ENCODE measurements at places on chromosomes 2 and 18.

GRCh38 chr2:64122358-64122757 lies 21.9 kb downstream of the PELI1 start:
- no peak for DNase-seq

DNA sequence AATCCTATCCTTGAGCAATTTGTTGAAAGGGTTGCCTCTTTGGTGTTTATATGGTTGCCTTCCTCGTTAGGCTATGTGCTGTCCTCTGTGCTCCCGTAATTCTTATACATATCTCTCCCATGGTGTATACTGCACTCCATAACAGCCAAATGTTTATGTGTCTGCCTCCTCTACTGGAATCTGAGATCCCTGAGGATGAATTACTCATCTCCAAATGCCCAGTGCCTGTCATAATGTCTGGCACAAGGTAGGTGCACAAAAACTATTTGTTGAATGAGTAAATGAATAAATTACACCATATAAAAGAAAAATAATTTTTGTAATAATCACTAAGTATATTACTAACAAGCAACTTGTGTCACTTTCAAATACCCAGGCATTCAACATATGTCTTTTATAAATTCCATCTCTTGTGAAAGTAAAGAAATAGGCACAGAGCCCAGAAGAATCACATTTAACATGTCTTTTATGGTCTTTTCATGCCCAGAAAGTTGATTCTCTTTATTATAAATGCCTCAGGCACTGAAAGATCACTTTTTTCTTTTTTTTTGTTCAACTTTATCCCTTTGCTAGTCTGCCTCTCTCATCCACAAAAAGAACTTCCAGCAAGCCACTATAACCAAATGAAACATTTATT lies 164.9 kb downstream of the CCDC148 start:
- DNase-seq = no peak

DNA sequence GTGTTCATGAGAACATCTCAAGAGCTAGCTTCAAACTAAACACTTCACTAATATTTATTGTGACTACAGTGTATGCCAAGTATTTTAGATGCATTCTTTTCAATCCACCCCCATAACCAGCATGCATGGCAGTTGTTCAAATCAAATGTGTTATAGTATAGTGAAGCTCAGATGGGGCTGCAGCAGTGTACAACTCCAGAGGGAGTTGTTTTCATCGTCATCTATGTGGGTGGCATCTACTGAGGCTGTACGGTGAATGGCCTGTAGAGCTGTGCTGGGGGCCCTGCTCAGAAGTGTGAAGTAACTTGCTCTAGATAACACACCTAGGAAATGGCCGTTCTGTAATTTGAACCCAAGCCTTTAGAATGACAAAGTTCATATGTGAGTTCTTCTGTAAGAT lies 71.8 kb upstream of the LRATD1 start:
- DNase-seq = no peak

GRCh38 chr2:127098711-127099110 lies 8.2 kb downstream of the BIN1 start:
- DNase-seq = no peak

DNA sequence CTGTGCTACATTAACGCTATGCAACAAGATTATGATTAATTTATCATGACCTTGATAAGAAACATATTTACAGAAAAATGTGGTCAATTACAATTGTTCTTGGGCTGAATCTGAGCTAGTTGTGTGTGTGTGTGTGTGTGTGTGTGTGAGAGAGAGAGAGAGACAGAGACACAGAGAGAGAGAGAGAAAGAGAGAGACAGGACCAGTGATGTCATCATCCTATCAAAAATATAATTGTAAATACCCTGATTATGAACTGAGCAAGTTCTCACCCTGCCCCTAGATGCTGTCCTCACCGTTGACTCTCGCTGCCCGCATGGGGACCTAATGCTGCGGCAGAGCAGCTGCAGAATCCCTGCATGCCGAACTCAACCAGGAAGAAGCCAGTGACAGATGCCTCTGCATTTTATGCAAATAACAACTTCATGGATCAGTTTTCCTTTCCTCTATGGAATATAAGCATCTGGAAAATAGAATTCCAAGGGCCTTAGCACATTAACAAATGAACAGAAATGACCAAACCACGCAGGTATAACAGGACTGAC lies 512.5 kb downstream of the PLCL1 start:
- no peak for DNase-seq

- no peak for DNase-seq
Observed at GRCh38 chr18:46344416-46345180, 240.4 kb downstream of the HAUS1 start.

- no peak for DNase-seq
Observed at GRCh38 chr2:84889332-84889731, 8.4 kb upstream of the TRABD2A start.

DNA sequence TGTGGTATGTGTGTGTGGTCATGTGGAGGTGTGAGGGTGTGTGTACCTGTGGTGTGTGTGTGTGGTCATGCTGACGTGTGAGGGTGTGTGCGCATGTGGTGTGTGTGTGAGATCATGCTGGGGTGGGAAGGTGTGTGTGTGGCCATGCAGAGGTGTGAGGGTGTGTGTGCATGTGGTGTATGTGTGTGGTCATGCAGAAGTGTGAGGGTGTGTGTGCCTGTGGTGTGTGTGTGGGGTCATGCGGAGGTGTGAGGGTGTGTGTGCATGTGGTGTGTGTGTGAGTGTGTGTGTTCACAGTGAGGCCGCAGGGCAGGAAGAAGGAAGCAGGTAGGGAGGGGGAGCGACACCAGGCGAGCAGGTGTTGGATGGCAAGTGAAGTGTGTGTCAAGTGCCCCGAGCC lies 259.0 kb downstream of the LOXHD1 start:
- no peak for DNase-seq

DNA sequence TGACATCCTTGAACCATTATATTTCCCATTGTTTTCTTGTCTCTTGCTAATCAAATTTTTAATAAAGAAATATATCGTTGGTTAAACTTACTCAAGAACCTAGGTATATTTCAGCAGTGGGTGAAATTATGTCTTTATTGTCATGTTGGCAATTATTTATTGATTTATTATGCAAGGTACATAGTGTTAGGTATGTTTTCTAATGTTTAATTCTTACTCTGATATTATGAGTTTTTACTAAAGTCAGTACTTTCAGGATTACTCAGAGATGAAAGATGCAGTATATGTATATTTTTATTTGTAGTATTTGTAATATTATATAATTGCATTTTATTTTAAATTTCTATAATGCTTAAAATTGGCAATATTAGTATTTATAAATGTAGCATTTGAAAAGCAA lies 46.9 kb downstream of the PSMD14 start:
- DNase-seq = no peak

DNA sequence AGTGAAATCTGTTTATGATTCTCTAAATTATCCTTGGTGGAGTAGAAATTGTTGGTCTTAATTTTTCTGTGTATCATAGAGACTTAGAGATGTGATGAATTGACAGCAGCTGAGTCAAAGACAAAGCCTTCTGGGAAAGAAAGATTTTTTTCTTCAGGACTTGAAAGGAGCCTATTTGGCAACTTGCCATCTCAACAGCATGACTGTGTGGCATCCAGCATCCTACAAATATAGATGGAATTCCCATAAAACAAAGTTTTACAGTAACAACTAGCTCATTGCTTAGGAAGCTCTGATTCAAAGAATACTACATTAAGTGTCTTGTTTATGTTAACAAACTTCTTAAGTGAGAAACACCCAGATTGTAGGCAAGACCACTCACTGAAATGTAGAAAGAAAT lies 79.2 kb upstream of the SETBP1 start:
- DNase-seq = no peak

GRCh38 chr2:97740590-97741182 lies 27.3 kb downstream of the ZAP70 start:
- DNase-seq = peak; percentile 83

GRCh38 chr18:76984193-76985155 lies 148.1 kb downstream of the MBP start:
- no peak for DNase-seq

- peak; percentile 56 for DNase-seq
Observed at GRCh38 chr2:68828887-68829708, 42.1 kb downstream of the BMP10 start.

- DNase-seq = no peak
Observed at GRCh38 chr2:181467966-181468707, 11.0 kb downstream of the ITGA4 start.

DNA sequence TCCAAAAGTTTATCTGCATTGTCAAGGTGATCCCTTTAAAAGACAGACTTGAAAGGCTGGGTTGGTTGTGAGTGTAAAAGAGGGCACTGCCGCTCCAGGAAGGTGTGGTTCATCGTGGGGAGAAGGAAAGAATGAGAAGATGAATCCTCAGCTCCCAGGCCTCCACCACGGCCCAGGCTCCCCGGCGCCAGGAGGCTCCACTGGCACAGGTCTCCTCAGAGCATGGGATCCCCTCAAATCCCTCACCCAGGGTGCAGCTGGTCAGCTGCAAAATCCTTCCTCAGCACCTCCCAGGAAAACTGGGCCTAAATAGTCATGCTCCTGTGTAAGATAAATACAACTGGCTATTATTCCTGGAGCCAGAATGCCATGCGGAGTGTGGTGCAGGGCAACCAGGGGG lies 221.1 kb downstream of the ZNF516 start:
- no peak for DNase-seq

GRCh38 chr2:79796641-79797040 lies 283.8 kb downstream of the CTNNA2 start:
- no peak for DNase-seq

GRCh38 chr18:79890674-79891073 lies 60.8 kb downstream of the SLC66A2 start:
- no peak for DNase-seq

- no peak for DNase-seq
Observed at GRCh38 chr2:130287656-130288026, 55.1 kb upstream of the IMP4 start.

GRCh38 chr2:42725657-42726056 lies 38.3 kb downstream of the OXER1 start:
- no peak for DNase-seq

GRCh38 chr18:24200494-24201290 lies 61.8 kb downstream of the CABYR start:
- no peak for DNase-seq

DNA sequence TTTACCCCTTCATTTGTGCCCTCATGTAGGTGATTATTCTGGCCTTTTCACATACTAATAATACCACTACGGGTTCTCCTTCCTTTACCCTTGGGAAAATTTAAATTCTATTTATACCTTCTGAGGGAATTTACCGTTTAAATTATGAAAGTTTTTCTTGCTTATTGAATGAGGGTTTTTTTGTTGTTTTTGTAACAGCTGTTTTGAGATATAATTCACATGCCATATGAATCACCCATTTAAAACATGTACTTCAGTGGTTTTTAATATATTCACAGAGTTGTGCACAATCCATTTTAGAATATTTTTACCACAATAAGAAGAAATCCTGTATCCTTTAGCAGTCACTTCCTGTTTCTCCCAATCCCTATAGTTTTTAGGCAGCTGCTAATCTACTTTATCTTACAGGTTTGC lies 54.7 kb downstream of the EML4 start:
- DNase-seq = no peak

DNA sequence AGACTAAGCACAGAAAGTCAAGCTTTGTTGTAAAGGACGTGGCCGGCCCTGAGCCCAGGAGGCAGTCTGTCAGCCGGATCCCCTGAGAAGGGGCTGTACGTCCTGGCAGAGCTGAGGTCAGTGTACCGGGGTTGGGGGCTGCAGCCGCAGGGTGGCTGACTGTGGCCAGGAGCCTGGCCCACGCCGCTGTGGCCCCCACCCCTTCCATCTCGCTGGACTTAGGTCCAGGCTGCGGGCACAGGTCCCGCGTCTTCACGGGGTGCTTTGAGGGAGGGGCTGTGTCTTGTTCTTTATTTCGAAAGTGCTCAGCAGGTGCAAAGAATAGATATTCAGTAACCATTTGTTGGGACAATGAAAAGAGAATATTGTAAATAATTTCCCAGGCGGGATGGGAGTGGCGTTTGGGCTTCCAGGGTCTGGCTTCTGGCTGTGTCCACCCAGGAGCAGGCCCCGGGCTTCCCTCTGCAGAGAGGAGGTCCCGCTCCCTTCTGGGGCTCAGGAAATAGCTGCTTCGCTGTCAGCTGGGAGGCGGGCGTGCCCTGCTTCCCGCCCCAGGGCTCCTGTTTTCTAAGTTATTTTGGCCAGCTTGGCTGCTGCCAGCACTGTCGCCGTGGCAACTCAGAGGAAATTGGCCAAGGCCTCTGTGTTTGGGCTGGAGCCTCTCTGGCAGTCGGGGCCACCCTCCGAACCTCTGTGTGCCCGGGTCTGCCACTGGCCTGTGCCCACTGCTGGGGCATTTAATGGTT lies 7.4 kb downstream of the NFATC1 start:
- no peak for DNase-seq

DNA sequence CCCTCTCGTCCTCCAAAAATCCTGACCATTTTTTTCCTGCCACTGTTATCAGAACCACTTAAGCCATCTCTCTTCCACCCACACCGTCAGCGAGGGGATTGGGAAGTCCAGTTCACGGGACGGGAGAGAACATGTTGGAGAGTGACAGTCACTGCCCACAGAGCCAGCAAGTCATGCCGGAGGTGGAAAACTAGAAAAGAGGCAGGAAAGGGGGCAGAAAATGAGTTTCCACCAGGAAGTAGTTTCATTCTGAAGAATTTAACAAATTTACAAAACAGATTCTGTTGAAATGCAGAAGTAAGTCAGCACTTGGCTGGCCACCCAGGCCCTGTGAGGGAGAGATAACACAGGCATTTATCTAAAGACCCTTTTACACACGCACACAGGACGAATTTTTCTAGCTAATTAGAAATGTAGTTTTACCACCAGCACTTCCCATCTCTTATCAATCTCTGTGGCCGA lies 431.3 kb downstream of the TSN start:
- DNase-seq = no peak

DNA sequence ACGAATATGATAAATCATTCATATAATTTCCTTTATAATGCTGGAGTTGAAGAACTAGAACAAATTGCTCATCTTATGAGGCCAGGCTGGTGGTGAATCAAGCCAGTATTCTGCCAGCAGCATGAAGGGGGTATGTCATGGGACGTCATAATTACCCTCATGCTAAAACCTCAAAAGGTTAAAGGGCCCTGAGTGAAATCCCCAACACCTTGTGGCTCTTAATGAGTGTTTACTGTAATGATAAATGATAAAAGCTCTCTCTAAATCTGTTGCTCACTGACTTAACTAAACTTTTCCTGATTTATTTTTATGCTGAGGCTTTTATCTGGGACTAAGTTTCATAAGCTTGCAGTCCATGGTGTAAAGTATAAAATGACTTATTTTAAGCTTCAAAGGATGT lies 18.3 kb upstream of the NEDD4L start:
- DNase-seq = no peak

DNA sequence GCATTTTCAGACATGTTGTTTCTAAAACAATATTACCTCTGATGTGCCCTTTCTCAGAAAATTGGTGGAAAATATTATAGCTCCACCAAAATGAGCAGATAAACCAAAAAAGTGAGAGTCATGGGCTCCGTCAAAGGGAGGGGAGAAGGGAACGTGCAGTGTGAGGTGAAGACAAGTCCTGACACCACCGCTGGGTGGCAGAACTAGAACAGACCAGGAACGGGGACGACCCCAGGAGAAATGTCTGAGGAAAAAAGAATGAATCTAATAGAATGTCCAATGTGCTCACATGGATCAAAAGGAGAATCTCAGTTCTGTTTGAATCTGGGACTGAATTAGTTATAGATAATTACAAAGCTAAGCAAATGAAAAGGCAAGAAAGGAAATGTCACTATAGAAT lies 22.6 kb upstream of the BCL2 start:
- no peak for DNase-seq

- DNase-seq = no peak
Observed at GRCh38 chr2:182318466-182319220, 108.2 kb downstream of the PDE1A start.
